ENCODE measurements at places on chromosomes 3 and 15.
A peak's percentile ranks its signal among the peaks of the same experiment; 100 is the strongest.

DNA sequence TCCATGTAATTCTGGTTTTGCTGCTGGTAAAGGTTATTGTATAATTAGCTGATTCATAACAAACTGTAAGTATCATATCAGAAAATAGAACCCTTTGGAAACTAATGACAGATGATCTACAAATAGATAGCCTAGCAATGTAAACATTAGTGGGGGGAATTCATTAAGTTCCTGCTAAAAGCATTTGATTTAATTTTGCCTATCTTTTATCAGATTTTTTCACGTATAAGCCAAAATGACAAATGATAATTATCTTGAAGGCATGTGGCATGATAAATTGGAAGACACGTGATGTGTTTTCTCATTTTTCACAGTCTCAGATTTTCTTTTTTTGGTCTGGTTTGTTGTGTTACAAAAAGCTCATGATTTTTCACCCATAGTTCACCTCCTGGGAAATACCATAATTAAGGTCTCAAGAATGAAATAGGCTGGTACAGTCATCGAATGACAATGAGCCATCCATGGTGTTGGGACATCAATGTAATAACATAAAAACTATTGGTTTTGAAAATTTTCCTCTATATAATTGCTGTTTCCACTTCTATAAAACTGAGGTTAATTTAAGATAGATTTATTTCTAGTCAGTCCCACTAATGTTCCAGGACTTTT lies 325.9 kb upstream of the TBL1XR1 start:
- DNase-seq: no peak

DNA sequence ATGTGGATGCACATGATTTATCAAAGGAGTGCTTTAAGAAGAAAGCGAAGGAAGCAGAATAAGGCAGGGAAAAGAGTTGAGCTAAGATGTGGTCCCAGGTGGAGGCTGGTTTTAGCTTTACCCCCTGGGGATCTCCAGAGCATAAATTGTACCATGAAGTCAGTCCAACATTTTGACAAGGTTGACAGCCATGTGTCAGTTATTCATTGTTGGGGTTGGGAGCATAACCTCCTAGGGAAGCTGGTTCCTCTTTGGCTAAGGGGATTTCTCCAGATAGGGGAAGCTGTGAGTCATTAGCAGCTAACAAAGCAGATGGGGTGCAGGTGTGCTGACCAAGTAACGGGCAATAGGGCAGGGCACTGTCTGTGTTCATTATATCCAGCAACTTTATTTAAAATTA lies 123.7 kb upstream of the IGSF10 start:
- DNase-seq: no peak

DNA sequence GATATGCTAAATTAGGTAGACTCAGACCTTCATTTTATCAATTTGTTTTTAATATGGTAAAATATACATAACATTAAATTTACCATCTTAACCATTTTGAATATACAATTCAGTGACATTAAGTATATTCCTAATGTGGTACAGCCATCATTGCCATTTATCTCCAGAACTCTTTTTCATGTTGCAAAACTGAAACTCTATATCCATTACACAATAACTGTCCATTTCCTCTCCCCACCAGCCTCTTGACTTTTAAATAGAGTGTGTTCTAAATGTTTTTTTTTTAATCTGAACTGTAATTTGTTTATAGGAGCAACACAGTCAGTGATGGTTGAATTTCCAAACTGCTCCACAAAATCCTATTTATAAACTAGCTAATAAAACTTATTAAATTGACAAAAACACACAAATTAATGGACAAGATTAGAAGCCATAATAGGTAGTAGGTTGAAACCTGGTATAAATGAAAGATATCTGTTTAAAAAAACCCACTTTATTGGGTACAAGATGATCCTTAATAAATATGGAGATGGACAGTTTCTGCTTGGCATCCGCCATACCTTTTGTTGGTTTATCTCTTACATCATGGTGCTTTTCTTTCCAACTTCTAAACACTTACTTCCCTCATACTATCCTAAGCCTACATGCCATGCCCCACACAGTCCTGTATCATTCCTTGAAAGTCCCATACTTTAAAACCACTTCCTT lies 142.4 kb downstream of the ZPLD1 start:
- DNase-seq: no peak

DNA sequence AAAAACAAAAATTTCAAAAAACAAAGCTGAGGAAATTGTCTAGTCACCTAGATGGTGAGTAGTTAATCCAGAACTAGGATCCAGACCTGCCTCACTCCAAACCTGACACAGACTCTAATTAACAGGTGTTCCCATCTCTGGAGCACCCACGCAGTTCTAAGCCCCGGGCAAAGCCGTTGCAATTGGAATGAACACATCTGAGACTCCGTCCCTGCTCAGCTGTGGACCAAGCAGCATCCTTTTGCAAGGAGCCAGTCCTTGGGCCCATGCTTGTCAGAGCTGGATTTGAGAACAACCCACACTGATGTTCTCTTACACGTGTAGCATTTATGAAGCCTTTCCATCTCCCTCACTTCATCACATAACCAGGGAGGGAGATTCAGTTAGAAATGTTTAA lies 54.8 kb downstream of the LMCD1 start:
- DNase-seq: no peak

GRCh38 chr3:105473521-105474223 lies 107.0 kb downstream of the ALCAM start:
- peak; percentile 94 for DNase-seq

DNA sequence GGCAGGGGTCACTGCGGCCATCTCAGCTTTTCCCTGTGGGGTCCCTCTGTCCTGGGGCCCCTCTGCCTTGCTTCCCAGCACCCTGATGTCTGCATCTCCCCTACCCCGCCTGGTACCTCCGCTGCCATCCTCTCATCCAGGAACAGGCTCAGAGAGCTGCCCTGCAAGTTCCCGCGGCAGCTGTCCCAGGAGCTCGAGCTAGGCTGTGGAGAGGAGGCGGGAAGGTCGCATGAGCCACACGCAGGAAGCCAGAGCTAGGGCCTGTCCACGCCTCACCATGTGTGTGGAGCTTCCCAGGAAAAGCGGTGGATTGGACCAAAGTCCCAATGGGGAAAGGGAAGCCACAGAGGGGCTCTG lies 12.5 kb downstream of the PLA2G4B start:
- no peak for DNase-seq

All from non-pigmented ciliary epithelial cell (primary cell).